ENCODE measurements at places on chromosomes 1 and 21.

- no peak for DNase-seq
These were observed 25.7 kb downstream of the CXADR start for GRCh38 chr21:17538576-17538975.

- DNase-seq, result no peak
These were observed 69.0 kb upstream of the NFIA start for GRCh38 chr1:61013189-61013945.

DNA sequence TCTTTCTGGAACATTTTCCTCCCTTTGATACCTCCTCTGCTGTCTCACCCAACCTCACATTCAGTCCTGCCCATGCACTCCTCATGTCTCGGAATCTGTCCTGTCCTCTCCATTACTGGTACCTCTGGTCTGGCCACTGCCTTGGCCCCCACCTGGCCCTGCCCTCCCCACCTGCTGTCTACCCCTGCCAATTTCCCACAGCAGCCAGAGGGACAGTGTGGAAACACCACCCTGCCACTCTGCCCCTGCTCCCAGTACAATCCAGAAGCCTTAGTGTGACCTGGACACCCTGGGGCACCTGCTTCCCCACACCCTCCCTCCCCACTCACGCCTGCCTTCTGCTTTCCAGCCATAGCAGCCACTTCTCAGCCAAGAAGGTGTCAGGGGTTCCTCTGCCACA, 534.4 kb downstream of the MATN1 start:
- DNase-seq, result no peak

DNA sequence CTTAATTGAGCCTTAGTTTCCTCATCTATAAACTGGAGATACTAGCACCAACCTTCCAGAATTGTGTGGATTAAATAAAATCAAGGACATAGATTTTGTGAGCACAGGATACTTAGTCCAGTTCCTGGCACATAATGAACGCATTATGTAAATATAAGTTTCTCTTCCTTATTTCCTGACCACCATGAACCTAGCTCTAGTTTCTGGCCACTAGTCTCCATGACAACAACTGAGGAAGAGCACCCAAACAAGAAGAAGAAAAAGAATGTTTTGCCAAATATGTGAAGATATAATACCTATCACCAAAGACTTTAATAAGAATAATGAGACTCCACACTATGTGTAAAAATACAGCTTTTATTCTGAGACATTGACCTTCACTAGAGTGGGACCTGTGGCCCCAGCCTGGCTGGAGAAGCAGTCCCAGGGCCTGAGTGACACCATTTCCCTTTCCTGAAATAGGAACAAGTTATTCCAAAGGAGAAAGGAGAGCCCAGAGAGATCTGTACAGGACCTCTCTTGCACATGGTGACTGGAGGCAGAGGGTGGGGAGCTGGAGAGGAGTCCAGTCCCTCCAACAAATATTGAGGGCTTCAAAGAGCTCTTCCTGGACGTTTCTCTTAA, 940 bp upstream of the USF1 start:
- DNase-seq, result no peak

DNA sequence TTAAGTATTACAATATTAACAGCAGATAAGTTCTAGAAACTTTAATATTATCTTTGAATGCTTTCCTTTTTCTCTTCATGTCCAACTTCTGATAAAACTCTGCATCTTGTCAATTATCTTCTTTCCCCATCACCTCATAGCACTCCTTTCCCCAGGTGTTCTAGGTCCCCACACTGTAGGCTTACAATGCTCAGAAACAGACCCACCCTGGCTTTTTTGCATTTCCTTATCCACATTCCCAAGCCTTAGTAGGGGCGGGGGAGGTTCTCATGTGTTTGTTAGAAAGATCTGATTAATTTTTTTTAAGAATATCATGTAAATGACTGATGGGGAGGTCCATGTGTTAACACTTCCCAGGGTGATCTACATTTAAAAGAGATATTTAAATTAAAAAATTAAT, 63.9 kb downstream of the PLPPR4 start:
- DNase-seq, result no peak

DNA sequence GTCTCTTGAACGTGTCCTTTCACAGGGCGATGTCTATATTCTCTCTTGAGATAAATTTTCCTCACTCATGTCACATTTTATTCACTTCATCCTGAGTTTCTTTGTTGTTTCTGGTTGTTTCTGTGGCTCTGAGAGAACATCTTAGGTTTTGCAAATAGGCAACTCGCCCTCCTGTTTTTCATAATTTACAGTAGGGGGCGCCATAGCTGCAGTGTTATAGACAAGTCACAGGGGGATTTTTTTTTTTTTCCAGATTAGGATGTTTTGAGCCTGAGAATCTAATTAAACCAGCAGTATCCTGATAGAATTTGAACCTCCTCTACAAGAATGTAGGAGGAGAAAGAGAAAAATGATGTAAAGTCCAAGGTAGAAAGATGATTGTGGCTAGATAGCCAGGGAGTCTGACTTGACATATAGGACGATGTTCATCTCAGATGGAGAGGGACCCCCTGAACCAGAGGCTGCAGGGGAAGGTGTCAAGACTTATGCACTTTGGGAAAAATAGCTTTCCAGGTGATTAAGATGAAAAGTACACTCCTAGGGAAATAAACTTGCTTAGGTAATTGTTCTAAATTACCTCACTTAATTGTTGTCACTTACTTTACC, 76.3 kb downstream of the ZP4 start:
- no peak for DNase-seq

GRCh38 chr21:43278766-43279577, 110.2 kb downstream of the CRYAA start:
- no peak for DNase-seq

- no peak for DNase-seq
These were observed 85.4 kb upstream of the WARS2 start for GRCh38 chr1:119225831-119226230.

DNA sequence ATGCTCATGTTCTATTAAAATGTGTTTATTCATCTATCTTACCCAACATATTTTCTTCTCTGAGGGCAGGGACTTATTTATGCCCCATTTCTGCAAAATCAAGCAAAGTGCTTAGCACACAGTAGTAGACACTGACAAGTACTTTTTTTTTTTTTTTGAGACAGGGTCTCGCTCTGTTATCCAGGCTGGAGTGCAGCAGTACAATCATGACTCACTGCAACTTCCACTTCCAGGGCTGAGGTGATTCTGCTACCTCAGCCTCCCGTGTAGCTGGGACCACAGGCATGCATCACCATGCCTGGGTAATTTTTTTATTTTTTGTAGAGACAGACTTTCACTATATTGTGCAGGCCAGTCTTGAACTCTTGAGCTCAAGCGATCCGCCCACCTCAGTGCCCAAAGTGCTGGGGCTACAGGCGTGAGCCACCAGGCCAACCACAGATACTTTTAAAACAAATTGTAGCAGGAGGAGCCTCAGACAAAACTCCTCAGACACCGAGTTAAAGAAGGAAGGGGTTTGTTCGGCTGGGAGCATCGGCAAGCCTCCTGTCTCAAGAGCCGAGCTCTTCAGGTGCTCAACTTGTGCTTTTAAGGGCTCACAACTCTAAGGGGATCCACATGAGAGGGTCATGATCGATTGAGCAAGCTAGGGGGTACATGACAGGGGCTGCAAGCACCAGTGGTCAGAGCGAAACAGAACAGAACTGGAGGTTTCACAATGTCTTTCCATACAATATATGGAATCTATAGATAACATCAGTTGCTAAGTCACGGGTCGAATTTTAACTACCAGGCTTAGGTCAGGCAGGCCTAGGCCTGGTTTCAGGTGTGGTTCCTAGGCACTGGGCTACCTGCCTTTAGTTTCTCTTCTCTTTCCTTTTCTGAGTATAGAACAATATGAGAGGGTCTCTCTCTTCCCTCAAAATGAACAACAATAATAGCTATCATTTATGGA, 5.7 kb upstream of the TMEM167B start:
- DNase-seq, result no peak

- no peak for DNase-seq
These were observed 111.5 kb upstream of the APP start for GRCh38 chr21:26282058-26282457.

GRCh38 chr1:205570173-205570501, 61.7 kb downstream of the ELK4 start:
- DNase-seq, result no peak

GRCh38 chr21:44792702-44793591, 8.7 kb downstream of the UBE2G2 start:
- DNase-seq, result peak; percentile 49

DNA sequence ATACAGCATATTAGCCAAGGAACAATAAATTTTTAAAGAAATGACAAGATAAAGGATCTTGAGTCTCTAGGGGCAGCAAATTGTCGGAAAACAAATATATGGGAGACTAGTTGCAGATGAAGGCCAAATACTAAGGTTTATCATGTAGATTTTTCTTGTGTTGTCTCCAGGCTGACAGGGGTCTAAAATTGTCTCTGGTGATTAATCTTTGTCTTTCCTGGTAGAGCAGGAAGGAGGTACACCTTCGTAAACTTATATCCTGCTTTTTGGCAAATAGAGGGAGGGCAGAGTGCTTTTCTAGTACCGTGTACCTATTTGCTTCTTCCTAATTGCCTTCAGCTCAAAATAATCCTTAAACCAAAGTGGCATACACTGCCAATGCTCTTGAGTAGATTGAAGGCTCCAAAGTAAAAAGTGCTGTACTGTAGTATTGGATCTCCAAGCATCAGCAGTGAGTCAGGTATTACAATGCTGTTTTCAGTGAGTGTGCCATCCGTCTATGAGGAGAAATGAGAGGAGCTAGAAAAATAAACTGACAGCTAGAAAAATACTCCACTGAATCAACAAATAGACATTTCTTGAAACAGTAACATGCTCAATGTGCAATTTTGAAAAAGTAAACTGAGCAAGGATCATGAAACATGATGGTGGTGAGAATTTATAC, 1.8 kb upstream of the LEPR start:
- no peak for DNase-seq

DNA sequence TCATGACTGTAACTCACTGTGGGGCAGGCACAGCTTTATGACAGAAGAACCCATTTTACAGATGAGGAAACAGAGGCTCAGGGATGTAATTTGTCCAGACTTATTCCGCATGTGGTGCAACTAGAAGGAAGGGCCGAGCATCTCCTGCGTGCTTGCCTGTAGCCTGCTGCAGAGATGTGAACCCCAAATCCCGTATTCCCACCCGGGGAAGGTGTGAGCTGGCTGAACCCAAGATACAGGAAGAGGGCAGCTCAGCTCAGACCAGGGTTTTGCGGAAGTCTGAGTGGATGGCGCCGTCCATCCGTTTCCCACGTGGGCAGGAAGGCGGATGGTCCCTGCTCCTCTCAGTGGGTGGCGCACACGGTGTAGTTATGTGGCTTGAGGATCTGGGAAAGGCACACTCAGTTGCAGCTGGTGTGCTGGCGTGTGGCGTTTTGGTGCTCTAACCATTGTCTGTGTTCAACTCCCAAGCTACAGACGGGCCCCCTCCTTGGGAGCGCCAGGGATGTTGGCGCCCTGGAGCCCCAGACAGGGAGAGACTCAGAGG, 1.2 kb downstream of the CROCC start:
- no peak for DNase-seq

DNA sequence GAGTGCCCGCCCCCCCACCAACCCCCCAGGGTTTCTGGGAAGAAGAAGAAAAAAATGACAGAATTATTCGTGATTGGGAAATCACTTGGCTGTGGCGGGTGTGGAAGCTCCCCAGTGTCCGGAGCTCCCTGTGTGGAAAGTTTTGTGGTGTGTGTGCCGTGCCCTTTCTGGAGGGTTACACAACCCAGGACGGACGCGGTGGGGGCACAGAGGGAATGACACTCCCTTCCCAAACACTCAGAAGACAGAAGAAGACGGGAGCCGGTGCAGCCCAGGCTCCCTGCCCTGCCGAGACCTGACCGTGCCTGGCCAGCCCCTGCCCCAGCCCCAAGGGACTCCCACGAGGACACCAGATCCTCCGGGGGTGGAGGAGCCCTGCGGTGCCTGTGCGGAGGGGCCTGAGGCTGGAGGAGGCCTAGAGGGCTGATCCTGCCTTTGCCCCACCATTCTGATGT, 33.0 kb upstream of the ADARB1 start:
- no peak for DNase-seq

- no peak for DNase-seq
These were observed 24.2 kb downstream of the HSPA13 start for GRCh38 chr21:14358775-14359174.

- DNase-seq, result no peak
These were observed 4.5 kb downstream of the FBXO2 start for GRCh38 chr1:11649624-11650330.

DNA sequence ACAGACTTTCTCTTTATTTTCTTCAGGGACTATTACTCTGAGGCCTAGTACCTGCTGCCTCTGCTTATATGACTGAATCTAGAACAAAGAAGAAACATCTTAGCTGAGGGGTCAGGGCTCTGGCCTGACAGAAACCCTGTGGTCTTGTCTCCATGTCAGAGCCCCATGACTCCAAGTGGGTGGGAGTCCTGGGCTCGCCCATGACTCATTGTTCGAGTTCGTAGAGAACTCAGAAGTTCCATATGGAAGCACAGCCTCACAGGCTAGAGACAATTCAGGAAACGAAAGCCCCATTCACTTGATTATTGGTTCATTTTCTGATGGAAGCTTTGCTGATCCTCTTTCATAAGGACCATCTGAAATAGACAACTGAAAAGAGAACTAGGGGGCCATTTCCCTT, 73.2 kb downstream of the CD58 start:
- no peak for DNase-seq

- peak; percentile 62 for DNase-seq
These were observed 23.2 kb downstream of the INTS7 start for GRCh38 chr1:212012034-212012740.

GRCh38 chr1:17356387-17357026, 15.5 kb upstream of the PADI6 start:
- DNase-seq, result no peak

GRCh38 chr1:150610576-150610975, 18.8 kb downstream of the ENSA start:
- DNase-seq, result no peak

GRCh38 chr21:20968391-20968790, 29.8 kb upstream of the NCAM2 start:
- no peak for DNase-seq

- DNase-seq, result no peak
These were observed 8.9 kb upstream of the DHRS3 start for GRCh38 chr1:12626888-12627287.

- no peak for DNase-seq
These were observed 23.6 kb upstream of the GPR157 start for GRCh38 chr1:9152535-9152934.

GRCh38 chr1:219317762-219318353, 144.2 kb downstream of the LYPLAL1 start:
- no peak for DNase-seq

GRCh38 chr1:78664763-78665162, 15.1 kb downstream of the IFI44 start:
- no peak for DNase-seq

GRCh38 chr1:27007909-27008582, 4.6 kb downstream of the TENT5B start:
- DNase-seq, result no peak

All from T-helper 1 cell (primary cell).